Esophagus mucosa (tissue), 1 donor: ENCODE measurements at places on chromosomes 11 and 22. TPM values are rescaled to one million over a fixed set of nuclear protein-coding genes. Genes with fewer than 3 reads are reported as not detected.

DNA sequence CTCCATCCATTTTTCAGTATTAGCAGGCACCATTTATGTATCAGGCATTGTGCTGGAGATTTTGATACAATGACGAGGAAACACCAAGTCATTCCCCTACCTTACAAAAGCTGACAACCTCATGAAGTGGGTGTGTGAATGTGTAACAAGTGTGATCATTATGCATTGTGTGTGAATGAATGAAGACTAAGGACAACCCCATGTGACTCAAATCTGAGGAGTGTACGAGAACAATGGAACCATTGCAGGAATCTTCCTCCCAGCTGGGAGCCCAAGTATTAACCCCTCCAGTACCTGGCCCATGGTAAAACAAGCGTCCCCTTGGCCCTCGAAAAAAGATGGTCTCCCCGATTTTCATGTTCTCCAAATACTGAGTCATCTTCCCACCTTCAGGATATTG lies 4.4 kb downstream of the CYB5R2 start:
- peak; percentile 75 for ATAC-seq

GRCh38 chr11:130295657-130296056 lies 19.1 kb downstream of the ZBTB44 start:
- ATAC-seq: no peak

DNA sequence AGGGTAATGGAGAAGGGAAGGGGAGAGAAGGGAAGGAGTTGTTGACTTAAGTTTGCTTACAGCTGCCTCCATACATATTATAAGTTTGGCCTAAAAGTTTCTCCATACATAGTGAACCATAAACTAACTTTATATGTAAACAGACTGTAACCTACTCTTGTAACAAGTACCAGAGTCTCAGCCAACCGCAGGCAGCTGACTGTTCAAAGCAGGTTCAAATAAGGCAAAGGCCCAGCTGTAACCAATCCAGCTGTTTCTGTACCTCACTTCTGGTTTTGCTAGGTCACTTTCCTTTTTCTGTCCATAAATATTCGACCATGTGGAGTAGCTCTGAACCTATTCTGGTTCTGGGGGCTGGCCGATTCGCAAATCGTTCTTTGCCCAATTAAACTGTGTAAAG lies 591.2 kb downstream of the INSC start:
- no peak for ATAC-seq

DNA sequence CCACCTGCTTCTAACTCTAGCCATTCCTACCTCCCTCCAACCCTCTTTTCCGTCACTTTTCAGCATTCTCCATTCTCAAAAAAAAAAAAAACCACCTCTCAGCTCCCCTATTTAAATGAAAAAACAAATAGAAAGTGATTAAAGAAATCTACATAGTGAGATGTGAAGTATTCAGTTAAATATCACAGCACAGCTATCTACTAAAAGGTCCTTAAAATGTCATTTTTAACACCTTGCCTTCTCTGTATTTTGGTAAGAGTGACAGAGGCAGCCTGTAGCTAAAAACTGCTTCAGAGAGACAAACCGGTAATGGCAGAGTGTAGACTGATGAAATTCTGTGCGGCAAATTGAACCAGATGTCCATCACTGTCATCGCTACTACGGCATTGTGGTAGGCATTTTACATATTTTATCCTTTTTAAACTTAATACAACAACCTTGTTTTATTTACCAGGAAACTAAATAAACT lies 346 bp upstream of the ALG9 start:
- no peak for ATAC-seq

GRCh38 chr11:100098560-100098959 lies 588.5 kb upstream of the ARHGAP42 start:
- no peak for ATAC-seq

GRCh38 chr22:29147331-29147899 lies 58.3 kb upstream of the EMID1 start:
- no peak for ATAC-seq

GRCh38 chr11:19163617-19164016 lies 38.2 kb downstream of the CSRP3 start:
- no peak for ATAC-seq

- no peak for ATAC-seq
Observed at GRCh38 chr11:90823446-90823845, 600.6 kb upstream of the CHORDC1 start.

DNA sequence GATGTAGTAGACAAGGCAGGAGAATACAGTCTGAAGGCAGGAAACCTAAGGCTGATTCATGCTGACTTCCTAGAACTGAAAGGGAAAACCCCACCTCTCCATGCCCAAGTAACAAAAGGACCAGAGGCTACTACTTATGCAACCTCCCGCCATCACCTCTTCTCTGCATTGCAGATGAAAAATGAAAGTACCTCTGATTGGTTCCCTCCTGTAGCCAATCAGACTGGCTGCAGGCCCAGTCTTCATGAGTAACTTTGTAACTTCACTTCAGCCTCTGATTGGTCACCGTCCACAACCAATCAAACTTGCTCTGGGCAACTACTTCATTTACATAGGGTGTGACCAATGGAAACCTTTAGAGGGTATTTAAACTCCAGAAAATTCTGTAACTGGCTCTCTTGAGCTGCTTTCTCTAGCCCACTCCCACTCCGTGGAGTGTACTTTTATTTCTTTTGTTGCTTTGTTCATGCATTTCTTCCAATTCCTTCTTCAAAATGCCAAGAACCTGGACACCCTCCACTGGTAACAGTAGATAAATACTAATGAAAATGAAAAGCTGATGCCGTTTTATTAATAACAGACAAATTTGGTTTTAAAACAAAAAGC lies 5.2 kb upstream of the MAP6 start:
- ATAC-seq: peak; percentile 75

DNA sequence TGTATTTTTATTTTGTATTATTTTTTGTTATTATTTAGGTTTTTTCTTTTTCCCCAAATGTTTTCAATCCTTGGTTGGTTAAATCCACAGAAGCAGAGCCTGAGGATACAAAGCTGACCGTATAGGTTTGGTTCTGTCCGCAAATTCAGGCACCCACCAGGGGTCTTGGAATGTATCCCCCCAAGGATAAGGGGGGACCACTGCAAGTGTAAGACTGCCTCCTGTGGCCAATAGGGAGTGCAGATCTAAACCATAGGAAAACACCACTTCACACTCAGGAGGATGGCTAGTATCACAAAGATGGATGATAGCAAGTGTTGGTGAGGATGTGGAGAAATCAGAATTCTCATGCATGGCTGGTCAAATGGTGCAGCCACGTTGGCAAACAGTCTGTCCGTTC lies 20.0 kb downstream of the CPT1A start:
- no peak for ATAC-seq

DNA sequence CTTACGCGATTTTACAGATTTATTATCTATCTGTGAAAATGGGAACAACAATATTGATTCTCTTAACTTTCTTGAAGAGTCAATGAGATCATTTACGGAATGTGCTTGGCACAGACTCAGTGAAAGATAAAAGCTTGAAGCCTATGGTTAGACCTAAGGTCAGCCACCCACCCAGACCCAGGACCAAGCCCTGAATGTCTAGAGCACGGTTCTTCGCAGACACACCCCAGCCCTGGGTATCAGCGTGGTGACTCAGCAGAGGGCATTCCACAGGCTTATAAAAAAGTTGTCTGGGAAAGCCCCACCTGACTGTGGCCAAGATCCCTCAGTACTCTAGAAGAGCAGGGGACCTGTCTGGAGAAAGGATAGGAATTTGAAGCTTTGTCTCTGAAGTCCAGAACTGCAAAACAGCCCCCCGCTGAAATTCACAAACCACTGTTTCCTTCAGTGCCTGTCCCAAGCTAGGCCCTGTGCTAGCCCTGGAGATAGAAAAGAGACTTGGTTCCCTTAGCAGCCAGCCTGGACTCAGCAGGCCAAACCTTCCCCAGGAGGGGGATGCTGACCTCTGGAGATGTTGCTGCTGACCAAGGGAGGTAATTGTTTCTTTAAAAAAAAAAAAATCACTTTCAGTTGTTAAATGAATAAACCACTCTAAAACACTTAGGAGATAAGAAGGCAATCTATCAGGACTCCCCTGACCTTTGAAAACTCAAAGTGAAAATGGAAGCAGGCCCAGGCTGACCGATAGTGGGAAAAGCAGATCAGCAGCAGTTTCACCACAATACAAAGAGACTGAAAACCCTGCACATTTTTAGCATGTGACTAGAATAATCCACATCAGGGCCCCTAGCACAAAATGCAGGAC lies 114.0 kb downstream of the ABTB2 start:
- peak; percentile 89 for ATAC-seq

DNA sequence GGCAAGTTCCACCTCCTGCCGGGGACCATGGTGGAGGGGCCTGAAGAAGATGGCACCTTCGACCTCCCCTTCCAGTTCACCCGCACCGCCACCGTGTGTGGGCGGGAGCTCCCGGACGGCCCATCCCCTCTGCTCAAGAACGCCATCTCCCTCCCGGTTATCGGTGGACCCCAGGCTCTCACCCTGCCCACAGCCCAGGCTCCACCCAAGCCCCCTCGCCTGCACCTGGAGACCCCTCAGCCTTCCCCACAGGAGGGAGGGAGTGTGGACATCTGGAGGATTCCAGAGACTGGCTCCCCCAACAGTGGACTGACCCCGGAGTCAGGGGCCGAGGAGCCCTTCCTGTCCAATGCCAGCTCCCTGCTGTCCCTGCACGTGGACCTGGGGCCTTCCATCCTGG lies 6.4 kb downstream of the CDC42EP2 start:
- ATAC-seq: no peak

DNA sequence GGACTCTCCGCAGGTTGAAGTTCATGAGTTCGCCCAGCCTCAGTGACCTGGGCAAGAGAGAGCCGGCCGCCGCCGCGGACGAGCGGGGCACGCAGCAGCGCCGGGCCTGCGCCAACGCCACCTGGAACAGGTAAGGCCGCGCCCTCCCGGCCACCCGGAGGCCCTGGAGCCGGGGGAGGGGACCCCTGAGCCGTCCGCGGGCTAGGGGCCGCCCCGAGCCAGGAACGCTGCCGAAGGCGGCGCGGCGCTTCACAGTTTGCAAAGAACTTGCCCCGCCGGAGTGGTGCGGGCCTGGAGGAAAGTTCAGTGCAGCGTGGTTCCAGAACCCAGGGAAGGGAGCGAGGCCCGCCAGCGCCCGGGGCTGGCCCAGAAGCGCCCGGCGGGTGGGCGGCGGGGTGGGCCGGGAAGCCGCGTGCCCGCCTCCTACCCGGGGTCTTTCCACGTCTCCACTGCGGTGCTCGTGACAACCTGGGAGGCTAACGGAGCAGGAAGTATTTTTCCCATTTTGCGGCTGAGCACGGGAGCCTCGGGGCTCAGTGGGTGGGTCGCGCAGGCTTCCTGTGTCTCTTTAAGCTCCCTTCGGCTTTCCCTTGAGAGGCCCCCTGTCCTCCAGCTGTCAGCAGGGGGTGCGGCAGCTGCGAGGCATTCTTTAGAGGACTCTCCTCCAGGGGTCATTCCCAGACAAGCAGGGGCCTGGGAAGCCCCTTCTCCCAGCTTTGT lies 635 bp downstream of the PRR5 start:
- peak; percentile 27 for ATAC-seq

GRCh38 chr11:6625156-6625831 lies 6.1 kb upstream of the TPP1 start:
- ATAC-seq: no peak

DNA sequence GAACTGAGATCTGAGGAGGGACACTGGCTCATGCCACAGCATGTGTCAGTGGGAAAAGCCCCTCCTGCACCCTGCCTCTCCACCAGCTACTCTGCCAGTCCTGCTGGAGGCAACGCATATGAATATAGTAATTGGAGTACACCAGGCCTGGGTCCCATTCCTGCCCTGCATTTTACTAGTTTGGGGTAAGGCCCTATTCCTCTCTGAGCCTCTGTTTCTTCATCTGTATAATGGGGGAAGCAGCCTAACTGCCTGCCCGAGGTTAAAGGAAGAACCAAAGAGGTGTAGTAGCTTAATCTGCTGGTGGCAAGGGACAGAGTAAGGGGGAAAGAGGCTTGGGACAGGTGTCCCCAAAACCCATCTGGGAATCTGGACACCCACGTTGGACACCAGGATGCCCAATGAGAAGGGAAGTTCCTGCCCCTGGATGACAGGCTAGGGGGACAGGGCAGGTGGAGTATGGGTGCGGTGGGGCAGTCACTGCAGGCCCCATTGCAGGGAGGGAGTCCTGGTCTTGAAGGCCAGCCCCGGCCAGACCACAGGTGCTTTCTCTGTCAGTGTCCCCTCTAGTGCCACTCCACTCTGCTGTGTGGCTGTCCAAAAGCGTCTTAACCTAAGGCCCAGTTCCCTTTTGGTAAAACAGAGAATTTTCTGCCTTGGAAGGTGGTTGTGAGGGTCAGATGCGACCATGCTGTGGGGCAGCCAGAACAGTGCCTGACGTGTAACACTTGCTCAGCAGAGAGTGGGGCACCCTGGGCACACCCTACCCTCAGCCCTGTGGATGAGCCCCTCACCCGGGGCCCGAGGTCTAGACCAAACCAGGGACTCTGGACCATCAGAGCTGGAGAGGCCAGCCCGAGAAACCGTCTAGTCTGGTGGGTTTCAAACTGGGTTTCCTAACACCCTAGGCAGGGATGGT lies 11.5 kb downstream of the TSKU start:
- ATAC-seq: no peak

DNA sequence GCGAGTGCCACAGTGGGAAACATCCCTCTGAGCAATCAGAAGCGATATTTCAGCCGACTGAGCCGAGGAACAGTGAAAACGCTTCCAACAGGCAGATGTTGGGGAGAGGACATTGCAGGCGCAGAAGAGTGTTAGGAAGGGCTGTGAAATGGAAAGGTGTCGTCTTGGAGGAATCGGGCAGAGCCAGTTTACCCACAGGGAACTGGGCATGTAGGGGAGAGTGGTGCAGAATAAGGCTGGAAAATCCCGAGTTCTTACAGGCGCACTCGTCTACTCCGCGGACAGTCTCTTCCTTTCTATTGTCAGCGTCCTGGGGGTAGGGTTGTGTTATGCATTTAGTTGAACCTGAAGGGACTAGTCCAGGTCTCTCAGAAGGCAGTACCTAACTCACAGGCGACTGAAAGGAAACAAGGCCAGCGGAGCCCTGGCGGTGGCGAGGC lies 1.1 kb upstream of the APLP2 start:
- peak; percentile 2 for ATAC-seq

- no peak for ATAC-seq
Observed at GRCh38 chr11:10716122-10716521, 22.6 kb upstream of the IRAG1 start.

GRCh38 chr11:19359221-19360000 lies 118.7 kb upstream of the E2F8 start:
- ATAC-seq: no peak

GRCh38 chr11:16114978-16115871 lies 241.1 kb downstream of the SOX6 start:
- no peak for ATAC-seq

The GDPD4 gene
- not detected for total RNA-seq

The EFCAB6 gene
- total RNA-seq: 1.6 TPM

The ARHGAP42 gene
- 4.0 TPM for total RNA-seq

The YAP1 gene
- total RNA-seq: 95.2 TPM

The CATSPER1 gene
- total RNA-seq: not detected

The SERGEF gene
- total RNA-seq: 17.1 TPM

The FXYD2 gene
- not detected for total RNA-seq

The SEC14L2 gene
- 19.9 TPM for total RNA-seq
